ENCODE measurements at places on chromosomes 5 and 9.
A peak's percentile ranks its signal among the peaks of the same experiment; 100 is the strongest.

DNA sequence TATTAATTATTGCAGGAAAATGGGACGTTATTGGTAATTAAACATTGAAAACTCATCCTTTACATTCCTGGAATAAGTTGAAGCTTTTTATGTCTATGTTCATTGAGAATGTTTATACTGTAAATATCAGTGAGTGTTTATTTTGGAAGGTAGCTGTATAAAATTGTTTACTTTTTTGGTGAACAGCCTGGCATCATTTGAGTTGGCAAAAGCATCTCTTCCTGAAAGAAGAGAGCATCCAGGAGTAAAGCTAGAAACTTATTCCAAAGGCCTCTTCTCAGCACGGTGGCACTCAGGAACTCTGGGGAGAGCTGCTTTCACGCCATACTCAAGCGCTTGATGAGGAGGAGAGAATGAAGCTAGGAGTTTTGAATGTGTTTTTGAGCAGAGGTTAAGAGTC is 79.9 kb downstream of the GAPVD1 start:
- no peak for DNase-seq

DNA sequence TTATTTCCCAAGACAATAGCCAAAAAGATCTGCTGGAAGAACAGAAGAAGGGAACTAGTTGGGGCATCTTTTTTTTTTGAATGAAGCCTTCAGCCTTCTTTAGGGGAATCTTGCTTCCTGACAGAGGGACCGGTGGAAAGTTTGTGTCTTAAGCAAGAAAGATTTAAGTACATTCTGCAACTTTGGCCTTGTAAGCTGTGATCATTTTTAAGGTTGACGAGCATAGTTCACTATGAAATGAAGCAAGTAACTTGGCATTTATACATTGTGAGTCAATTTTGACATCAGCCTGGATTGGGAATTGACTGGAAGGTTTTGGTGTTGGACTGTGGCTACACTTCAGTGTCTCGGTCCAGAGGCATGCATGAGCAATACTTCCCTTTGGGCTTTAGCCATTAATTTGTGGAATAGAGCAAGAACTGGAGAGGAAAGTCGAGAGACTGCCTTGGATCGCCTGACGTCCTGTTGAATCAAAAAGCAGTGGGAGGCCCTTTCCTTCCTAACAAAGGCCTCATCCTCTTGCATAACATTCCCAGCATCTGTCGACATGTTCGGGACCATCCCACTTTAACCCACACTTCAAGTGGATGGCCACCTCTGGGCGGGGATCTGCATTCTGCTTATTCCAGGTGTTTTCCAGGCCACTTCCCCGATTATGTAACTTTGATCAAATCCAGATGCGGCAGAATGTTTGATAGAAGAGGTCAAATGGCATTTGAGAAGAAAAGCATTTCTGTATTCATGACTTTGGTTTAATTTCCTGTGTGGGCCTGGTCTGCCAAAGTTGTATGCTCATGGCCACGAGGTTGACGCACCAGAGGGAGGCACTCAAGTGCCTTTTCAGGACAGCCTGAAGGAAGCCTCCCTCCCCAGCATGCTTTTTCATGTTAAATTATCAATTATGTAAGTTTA is 12.5 kb downstream of the ABL1 start:
- peak; percentile 100 for DNase-seq

GRCh38 chr5:15783734-15784133 is 283.8 kb downstream of the FBXL7 start:
- no peak for DNase-seq

DNA sequence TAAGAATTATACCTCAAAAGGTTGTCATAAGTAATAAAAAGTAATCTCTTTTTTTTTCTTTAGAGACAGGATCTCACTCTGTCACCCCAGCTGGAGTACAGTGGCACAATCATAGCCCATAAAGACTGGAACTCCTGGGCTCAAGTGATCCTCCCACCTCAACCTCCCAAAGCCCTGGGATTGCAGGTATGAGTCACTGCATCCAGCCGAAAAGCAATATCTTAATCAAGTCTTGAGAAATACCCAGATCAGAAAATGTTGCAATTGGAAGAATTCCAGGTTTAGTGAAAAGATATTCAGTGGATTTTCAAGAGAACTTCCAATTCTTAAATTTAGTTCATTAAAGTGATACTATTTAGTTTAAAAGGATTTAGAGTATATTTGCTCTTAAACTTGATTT is 40.9 kb upstream of the IDNK start:
- peak; percentile 44 for DNase-seq

DNA sequence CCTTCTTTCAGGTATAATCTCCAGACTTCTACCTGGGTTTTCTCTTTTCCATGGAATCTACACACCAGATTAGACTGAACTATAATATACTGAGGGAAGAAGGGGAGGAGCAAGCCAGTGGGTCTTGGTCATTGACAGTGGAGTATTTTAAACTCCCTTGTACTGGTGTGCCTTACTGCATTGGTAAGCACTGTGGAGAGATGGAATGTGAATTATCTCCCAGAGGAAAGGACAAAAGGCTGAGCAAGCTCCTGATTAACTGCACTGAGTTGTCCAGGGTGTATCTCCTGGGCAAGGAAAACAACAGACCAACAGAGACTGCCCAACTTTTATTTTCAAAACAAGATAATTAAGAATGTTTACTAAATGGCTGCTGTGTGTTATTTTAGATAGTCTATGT is 29.8 kb upstream of the SLCO6A1 start:
- DNase-seq, result peak; percentile 25

DNA sequence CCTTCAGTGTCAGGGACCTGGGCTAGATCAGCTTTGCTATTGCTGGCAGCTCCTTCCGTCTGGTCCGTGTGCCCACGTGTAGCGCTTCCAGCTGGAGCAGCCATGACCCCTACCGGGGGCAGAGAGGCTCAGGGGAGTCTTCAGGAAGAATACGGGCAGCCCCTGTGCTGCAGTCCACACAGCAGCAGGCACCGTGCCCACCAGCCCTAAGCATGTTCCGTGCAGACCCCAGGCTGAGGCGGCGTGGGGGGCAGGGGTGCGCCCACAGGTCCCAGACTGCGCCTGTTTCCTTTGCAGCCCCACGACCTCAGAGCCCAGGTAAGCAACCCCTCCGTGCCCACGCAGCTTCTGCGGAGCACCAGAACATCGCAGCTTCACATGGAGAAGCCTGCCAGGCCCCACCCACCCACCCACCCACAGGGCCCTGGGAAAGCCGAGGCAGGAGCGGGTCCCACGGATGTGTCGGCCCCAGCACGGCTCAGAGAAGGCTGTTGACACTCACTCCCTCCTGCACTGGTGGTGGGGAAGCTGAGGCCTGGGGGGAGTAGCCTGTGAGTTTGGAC is 83.1 kb downstream of the KCNT1 start:
- no peak for DNase-seq

DNA sequence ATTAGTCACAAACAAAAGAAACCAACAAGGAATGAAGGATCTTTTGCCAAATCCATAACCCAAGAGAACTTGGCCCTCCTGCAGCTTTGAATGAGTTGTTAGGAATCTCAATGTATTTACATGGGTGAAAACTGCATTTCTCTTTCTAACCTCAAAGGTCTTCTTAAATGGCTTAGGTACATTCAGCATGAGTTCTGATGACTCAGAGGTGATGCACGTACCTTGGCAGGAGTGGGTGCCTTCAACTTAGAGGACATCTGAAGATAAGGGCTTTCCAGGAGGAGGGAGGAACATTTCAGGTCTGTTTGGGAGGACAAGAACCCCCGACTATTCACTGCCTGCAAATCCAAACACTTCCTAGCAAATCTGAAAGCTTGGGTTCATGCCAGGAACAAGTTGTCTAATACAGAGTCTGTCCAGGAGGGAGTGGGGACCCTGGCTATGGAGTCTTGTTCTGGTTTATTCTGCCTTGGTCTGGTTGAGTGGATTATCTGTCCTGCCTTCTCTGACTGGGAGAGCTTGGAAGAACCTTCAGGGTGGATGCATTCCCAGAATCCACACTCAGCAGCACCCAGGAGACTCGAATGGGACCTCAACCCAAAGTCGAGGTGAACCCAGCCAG is 65.7 kb downstream of the IRX2 start:
- no peak for DNase-seq

GRCh38 chr5:127046343-127047072 is 16.1 kb upstream of the MARCHF3 start:
- DNase-seq, result no peak

- no peak for DNase-seq
Measured at GRCh38 chr5:6059137-6059800, 319.1 kb downstream of the MED10 start.

DNA sequence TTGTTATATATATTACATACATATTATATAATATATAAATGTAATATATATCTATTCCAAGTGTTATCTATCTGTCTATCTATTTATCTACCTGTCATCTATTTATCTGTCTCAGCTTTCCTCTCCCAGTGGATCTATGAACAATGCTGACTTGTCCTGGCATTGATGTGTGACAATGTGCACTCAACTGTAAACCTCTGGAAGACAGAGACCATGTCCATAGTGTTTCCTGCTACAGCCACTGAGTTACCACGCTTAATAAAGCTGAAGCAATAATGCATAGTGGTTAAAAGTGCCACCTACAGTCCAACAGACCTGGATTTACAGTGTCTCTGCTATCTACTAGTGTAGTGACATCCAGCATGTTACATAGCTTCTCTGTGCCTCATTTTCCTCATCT is 57.2 kb upstream of the TMED7 start:
- DNase-seq, result no peak

DNA sequence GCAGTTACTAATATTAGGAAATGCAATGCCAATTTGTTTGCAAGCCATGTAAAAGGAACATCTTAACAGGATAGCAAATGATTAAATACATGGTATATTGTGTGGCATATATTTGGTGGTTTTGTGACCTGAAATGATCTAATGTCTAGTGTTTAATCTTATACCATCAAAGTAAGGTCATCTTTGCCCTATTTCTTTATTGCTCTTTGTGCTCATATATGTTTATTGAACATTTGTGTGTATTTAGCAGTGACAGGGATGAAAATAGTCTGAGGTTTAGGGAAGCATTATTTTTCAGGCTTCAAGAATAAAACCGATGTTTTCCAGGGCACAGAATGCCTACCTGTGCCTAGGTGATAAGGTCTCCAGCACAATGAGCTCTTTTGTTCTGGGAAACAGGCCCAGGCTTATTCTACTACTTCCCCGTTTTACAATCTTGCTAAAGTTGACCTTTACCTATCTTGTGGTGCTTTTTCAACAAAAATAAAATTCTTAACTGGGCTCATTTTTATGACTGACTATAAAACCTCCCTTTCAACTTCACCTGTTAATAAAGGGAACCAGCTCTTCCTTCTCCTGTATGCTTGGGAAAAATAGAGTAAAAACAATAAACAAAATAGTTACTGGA is 105.6 kb upstream of the ANKH start:
- no peak for DNase-seq

- peak; percentile 43 for DNase-seq
Measured at GRCh38 chr5:134140530-134141201, 26.2 kb downstream of the TCF7 start.
